Activated naive CD8-positive, alpha-beta T cell treated with anti-CD3 and anti-CD28 coated beads for 36 hours (primary cell): ENCODE measurements at places on chromosomes 12 and 14.

GRCh38 chr12:24770334-24770733, 178.6 kb downstream of the BCAT1 start:
- DNase-seq: no peak

DNA sequence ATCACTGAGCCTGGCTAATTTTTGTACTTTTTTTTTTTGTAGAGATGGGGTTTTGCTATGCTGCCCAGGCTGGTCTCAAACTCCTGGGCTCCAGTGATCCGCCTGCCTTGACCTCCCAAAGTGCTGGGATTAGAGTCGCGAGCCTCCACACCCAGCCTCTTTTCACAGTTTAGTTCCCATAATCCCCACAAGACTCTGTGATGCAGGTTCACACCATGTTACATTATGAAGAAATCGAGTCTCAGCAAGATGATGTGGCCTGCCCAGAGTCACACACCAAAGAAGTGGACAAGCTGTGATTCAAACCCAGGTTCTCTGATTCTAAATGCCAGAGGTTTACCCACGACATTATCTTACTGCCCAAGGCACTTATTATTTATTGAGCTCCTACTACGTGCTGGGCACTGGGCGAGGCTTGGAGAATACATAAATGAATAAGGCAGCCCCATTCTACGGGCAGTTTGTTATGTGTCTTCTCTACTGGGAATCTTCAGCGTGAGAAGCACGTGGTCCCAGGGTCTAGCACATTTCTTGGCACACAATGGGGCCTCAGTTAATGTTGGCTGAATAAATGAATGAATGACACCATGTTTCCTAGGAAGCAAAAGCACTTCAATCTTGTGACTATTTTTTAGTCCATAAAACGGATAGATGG, 23.5 kb upstream of the OASL start:
- DNase-seq: no peak

DNA sequence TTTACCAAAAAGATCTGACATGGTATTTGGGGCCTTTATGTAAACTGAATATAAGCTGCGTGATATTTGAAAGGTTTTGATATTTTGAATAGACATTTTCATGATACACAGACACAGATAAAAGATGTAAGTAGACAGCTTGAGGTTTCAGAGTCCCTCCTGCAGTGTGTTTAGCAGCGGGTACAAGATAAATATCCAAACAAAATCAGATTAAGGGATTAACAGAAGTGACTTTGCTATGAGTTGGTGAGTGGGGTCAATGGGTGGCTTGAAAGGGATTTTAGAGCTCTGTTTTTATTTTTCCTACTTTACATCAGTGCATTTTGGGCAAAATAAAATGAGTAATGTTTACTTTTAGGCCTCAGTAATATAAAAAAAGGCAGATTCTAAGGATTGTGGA, 84.1 kb downstream of the IGF1 start:
- DNase-seq: no peak

DNA sequence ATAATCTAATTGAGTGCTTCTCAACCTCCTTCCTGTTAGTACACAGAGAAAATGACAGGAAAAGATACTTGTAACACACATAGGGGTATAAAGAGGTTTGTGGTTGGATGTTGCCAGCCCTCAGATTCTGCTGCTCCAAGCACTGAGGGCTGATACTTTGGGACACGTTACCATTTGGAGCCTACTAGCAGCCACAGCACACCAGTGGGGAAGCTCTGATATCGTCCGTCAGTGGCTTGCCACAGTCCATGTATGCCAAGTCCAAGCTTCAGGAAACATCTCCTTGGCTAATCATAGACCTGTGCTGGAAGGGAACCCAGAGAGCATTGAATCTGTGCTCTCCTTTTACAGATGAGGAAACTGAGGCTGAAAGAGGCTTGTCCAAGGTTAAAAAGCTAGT, 22.3 kb downstream of the B4GALNT3 start:
- DNase-seq: no peak

- DNase-seq: no peak
Measured at GRCh38 chr12:54217774-54218241, 29.0 kb upstream of the SMUG1 start.

GRCh38 chr14:67940486-67941455, 121.2 kb downstream of the RAD51B start:
- no peak for DNase-seq

- no peak for DNase-seq
Measured at GRCh38 chr14:61152851-61153364, 128.2 kb downstream of the TMEM30B start.

GRCh38 chr14:52185178-52185577, 82.3 kb upstream of the PTGDR start:
- DNase-seq: no peak

- DNase-seq: no peak
Measured at GRCh38 chr12:111635524-111635923, 36.4 kb upstream of the ATXN2 start.

- no peak for DNase-seq
Measured at GRCh38 chr12:1252758-1253157, 261.7 kb downstream of the ERC1 start.
